Epithelial cell of proximal tubule (primary cell): ENCODE measurements at places on chromosomes 4 and X. TPM values are rescaled to one million over a fixed set of nuclear protein-coding genes. Genes with fewer than 3 reads are reported as not detected.

DNA sequence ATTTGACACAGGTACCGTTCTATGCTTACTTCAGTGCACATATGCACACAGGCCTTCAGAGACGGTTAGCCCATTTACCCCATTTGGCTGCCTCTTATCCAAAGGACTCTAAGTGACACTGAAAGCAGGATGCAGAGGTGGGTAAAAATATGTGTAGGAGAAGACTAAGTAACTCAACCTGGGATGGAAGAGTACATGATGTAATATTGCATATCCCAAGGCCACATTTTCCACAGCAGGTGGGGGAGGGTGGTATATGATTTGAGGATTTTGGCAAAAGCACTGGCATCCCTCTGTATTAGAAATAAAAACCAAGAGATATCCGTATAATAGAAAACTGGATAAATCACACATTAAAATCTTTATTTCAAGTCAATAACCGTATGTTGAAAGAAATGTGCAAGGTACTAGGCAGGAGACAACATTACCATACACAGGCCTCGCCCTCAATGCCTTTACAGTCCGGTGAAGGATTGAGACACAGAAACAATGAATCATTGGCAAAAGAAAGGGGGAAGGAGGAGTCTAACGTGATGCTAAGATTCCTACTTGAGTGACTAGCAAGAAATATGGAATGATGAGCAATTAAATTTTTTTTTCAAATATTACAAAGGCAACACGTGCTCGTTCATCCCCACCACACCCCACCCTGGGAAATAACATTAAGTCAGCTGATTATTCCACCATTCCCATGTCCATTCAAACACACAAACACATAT, 161.0 kb upstream of the RASGEF1B start:
- DNase-seq = peak; percentile 68

GRCh38 chr4:164261831-164262230, 492.1 kb upstream of the SMIM31 start:
- DNase-seq = no peak

The UGT2B15 gene
- total RNA-seq = not detected in 2 replicates

The GAGE1 gene
- not detected in 2 replicates for total RNA-seq

DNA sequence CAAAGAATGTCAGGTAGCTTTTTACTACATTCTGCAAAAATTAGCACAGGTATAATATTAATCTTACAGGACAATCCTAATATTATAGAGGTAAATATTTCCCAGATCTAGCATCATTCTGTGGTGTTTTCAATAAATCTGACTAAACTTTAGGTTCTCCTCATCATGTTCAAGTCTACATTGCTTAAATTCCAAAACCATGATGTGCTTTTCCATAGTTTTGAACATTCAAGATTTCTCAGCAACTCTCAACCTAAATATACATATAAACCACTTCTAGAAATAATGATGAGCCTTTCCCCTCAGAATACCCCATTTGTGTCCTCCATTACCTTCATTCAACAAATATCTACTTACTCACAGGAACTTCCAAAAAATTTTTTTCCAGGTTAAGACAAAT, 23.1 kb downstream of the EIF4E start:
- DNase-seq = no peak

GRCh38 chr4:77471821-77472495, 133.7 kb upstream of the CXCL13 start:
- DNase-seq = no peak

GRCh38 chr4:622071-622995, 3.0 kb upstream of the PDE6B start:
- DNase-seq = no peak

GRCh38 chrX:139811942-139812629, 104.1 kb upstream of the MCF2 start:
- DNase-seq = no peak

GRCh38 chrX:131802836-131803626, 220.1 kb upstream of the STK26 start:
- DNase-seq = no peak

GRCh38 chr4:39369301-39369700, 3.1 kb upstream of the RFC1 start:
- no peak for DNase-seq

DNA sequence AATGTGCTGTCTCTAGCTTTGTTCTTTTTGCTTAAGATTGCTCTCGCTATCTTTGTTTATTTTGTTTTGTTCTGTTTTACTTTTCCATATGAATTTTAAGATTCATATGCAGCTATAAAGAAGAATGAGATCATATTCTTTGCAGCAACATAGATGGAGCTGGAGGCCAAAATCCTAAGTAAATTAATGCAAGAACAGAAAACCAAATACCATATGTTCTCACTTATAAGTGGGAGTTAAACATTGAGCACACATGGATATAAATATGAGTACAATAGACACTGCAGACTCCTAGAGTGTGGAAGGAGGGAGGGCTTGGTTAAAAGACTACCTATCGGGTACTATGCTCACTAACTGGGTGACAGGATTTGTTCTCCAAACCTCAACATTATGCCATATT, 237.8 kb downstream of the TRAM1L1 start:
- no peak for DNase-seq

DNA sequence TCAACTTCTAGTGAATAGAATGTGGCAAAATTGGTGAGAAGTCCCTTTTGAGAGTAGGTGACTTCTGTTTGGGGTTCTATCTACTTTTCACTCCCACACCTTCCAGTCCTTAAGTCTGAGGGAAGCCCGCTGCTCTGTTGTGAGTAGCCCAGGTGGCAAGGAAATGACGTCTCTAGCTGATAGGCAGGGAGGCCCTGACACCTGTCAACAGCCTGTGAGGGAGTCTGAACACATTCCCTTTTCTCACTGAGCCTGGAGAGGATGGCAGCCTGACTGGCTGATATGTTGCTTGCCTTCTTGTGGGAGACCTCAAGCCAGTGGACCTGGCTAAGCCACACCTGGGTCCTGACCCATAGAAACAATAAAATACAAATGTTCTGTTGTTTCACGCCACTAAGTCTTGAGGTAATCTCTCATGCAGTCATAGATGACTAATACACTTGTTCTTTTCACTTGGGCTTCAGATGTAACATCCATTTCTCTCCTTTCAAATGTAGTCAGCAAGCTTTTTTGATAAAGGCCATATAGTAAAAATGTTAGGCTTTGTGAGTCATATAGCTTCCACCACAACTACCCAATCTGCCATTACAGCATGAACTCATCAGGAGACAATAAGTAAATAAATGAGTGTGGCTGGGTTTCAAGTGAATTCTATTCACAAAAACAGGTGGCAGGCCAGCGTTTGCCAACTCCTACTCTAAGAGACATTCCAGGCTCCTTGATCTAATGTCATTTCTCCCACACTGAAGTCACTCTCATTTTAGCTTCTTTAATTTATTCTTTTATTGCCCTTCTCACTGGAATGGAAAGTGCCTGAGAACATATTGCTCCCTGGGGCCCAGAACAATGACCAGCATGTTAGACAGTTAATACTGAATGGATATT, 265.1 kb upstream of the MAD2L1 start:
- no peak for DNase-seq

The ZMAT1 gene
- total RNA-seq = 0.72 and 2.7 TPM in 2 replicates

The TRIML2 gene
- not detected in 2 replicates for total RNA-seq

The MAOB gene
- 0.14 and 1.9 TPM in 2 replicates for total RNA-seq

The TCEAL6 gene
- not detected in 2 replicates for total RNA-seq

DNA sequence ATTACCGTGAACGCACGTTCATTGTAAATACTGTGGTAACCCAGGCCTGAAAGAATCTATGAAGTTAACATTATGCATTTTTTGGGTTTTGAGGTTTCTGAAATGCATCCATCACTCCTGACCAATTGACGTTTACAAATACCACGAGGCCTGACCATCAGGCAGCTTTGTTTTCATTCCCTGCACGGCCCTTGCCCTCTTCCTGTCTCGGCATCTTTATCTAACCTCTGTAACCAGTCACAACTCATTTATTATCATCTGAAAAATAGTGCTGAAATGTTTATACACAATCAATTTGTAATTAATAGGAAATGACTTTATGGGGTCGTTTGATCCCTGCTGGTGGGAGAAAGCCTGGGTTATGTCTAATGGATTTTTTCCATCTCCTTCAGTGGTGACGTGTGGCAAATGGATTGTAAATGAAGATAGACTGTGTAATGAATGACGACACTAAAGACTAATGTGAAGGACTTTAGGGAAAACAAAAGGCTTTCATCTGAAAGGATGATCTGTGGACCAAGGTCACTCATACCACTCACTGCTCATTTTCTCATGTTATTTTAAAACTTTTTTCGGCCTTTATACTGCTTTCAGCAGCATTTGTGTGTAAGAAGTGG, 102.7 kb upstream of the SORBS2 start:
- no peak for DNase-seq

The CSN1S1 gene
- total RNA-seq = not detected in 2 replicates

DNA sequence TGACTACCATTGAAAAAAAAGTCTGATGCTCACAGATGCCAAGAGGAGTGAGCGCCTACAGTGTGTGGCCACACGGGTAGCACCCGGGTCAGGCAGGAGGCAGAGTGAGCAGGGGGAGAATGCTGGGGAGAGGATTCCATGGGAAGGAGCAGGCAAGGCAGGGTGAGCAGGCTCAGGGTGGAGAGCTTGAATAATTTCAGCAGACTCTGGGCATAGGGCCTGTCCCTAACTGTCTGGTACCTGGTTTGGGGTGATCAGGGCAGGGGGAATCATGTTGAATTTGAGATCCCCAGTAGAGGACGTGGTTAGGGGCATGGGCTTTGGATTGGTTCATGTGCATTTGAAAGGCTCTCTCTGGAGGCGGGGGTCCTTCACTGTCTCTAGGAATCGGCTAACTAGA, 51.2 kb upstream of the TLR3 start:
- DNase-seq = no peak

The KLKB1 gene
- not detected in 2 replicates for total RNA-seq

The AFF1 gene
- total RNA-seq = 12.5 and 13.2 TPM in 2 replicates

DNA sequence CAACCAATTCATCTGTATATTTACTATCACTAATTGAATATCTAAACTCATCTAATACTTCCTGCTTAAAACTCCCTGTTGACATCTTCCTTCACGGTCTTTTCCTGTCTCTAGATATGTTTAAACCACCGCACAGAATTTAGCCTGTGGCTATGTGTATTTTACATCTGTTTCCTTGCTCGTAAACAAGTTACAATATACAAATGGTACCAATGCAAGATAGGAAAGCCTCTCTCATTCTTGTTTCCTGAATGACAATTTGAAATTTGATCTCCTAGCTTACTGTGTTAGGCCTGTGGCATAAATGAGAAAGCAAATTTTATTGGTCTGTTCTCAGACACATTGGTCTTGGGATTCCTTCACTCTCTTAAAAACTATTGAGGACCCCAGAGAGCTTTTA, 89.7 kb upstream of the PCDH7 start:
- no peak for DNase-seq

The USP26 gene
- total RNA-seq = not detected in 2 replicates

DNA sequence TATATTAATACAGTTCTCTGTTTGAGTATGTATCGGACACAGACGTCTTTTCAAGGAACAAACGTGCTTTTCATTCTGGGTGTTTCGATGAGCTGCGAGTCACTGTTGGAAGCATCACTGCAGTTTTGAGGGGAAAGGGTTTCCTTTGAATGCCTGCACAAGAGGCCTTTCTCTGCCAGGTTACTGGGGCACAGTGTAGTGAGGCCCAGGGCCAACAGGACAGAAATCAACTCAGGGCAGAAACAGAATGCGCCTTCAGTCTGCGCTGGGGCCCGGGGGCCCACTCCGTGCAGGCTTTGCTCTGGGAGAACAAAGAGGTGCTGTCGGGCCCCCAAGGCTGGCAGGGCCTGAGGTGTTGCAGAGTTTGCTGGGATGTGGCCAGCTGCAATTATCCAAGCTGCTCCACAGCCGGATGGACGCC, 2.3 kb upstream of the PPP2R3B start:
- no peak for DNase-seq

- no peak for DNase-seq
These were observed 18.3 kb downstream of the SPON2 start for GRCh38 chr4:1154126-1154522.

DNA sequence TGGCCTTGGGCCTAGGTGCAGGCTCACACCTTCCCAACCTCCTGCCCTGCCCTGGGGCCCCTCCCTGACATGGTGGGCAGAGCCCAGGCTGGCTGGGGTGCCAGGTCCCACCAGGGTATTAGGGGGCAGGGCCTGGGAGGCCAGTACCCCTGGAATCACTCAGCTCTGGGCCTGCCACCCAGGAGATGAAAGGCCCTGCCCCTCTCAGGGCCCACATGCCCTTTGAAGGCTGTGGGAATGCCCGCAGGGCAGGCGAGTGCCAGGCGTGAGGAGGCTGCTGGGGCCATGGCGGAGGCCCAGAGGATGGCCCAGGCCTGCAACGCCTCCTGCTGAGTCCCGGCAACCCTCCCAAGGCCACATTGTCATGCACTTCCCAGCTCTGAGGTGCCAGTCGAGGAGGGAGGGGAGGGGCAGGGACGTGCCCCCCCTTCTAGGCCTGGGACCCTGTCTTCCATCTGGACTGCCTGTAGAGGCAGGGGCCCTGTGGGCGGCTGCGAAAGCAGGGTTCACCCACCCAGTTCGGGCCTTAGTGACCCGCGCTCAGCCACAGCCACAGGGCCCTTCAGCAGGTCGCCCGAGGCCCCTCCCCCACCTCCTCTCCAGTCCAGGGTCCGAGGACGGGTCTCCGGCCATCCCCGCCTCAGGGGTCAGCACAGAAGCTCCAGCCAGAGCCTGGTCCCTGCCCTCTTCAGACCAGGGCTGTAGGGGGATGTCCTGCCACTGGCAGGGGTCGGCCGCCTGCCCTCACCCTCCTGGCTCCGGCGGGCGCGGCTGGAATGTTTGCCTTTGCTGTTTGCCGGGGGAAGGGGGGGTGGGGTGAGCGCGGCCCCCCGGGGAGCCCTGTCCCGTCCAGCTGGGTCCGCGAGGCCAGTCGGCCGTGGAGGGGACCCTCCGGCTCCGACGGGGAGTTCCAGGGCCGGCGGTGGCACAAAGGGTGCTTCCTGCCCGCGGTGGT, 26.7 kb upstream of the FGFR3 start:
- DNase-seq = no peak

The KLB gene
- total RNA-seq = not detected in 2 replicates

DNA sequence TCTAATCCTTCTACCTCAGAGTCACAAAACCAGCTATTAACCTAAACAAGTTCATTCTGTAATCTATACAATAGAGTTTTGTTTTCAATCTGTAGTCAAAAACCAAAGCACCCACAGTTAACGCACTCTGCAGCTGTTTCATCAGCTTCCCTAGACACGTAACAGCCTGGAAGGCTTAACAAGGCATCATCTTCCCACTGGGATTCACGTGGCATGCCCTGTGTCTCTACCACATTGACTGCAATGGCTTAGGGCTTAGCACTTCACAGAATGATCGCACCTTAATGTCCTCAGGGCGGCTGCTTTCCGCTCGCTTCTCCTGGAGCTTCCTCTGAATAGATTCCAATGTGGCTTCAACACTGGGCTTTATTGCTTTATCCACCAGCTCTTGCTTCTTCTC, 49.7 kb upstream of the NAP1L5 start:
- DNase-seq = no peak

GRCh38 chr4:86596807-86597206, 2.7 kb downstream of the PTPN13 start:
- DNase-seq = no peak

GRCh38 chr4:40299811-40300292, 35.3 kb upstream of the CHRNA9 start:
- no peak for DNase-seq

DNA sequence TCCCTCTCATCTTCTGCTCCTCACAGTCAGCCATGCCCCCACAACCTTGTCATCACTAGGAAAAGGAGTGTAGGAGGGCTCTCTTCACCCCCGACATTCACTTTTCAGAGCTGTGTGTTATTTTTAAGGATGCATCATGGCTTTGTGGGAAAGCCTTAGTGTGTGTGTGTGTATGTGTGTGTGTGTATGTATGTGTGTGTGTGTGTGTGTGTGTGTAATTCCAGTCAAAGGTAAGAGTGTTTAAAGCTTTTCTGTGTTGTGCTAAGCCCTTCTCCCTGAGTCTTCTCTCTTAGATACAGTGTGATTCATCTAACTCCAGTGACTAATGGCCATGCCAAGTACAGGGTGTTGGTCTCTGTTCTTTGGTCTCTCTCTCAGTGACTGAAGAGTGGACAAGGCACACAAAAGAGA, 76.6 kb downstream of the CHIC2 start:
- DNase-seq = peak; percentile 37
